T-helper 1 cell (primary cell): ENCODE measurements at places on chromosomes 3 and 15.

GRCh38 chr3:97932387-97932801 is 39.8 kb downstream of the RIOX2 start:
- DNase-seq = no peak

- DNase-seq = no peak
These were observed 61.0 kb downstream of the SSR3 start for GRCh38 chr3:156493887-156494286.

DNA sequence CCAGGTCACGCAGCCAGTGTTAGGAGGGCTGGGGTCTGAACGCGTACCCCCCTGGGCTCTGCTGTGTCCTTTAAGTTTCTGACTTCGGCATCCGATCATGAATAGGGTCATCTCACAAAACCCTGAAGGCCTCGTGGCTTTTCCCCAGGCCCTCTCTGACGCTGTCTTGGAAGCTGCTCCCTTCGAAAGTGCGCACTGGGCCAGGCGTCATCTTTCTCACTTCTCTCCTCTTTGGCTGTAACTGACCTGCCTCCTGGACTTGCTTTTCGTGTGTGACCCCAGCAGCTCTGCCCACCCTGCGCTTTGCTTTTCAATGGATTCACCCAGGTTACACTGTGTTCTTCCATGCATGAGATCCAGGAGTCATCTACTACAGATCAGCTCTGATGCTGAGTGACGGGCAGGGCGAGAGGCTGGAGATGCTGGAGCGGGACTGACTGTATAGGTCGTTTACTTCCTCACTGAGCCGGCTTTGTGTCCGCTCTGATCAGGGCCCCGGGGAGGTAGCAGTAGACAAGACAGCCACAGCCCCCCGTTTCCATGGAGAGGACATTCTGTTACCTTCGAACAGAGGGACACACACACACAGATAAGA is 45.0 kb upstream of the PCSK6 start:
- DNase-seq = no peak

- no peak for DNase-seq
These were observed 70.5 kb downstream of the FEM1B start for GRCh38 chr15:68348081-68348480.

- DNase-seq = no peak
These were observed 112.1 kb upstream of the MRPS22 start for GRCh38 chr3:139231555-139232281.

DNA sequence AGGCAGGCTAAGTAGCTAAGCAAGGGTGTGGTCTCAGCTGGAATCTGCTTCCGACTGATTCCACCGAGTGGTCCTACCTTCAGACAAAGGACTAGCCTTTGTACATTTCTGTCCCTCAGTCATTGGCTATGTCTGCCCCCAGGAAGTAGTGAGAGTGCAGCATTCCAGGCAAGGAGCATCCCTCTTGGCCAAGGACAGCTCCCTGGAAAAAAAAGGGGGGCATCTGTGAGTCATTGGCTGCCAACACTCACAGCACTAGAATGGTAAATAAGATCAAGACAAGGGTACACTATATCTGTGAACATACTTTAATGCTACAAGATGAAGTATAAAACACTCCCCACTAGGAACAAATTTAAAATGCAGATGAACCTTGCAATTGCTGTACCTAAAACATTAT is 66.8 kb downstream of the STAC start:
- DNase-seq = no peak

- DNase-seq = no peak
These were observed 65.0 kb upstream of the IQSEC1 start for GRCh38 chr3:13137941-13138832.

GRCh38 chr15:71002316-71002715 is 109.7 kb downstream of the LRRC49 start:
- no peak for DNase-seq

GRCh38 chr3:60983906-60984305 is 267.3 kb downstream of the FHIT start:
- no peak for DNase-seq
